T1000 (cell line): ENCODE measurements at places on chromosomes 11 and 22.

- no peak for DNase-seq
Measured at GRCh38 chr22:17719911-17720310, 54.4 kb downstream of the BID start.

- DNase-seq, result no peak
Measured at GRCh38 chr22:50641696-50642607, 14.0 kb upstream of the ARSA start.

DNA sequence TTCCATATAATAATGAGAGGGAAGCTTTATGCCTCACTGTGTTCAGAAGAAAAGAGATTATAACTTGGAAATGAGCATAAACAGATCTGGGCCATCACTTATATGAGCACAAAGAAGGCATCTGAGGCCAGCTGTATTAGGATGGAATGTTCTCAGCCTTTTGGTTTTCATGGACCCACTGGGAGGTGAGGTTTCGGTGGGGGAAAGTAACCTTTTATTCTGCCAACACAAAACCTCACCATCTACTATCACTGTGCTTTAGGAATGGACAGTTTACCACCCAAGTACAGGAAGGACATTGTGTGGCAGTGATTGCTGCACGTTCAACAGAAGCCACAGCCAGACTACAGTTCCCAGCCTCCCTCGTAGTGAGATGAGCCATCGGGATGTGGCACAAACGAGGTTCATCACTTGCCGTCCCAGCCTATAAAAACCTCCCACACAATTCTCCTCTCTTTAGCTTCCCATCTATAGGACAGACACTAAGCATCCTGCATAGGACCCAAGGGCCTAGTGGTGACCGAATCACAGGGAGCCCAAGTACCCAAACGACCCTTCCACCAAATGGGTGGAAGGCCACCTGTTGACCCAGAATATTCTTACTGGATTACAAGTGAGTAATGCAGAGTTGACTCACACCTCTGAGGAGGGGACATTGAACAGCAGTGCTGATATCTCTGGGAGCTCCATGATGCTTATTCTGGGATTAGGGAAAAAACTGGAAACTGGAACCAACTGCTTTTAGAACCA, 121.5 kb upstream of the RAG2 start:
- DNase-seq, result no peak

- no peak for DNase-seq
Measured at GRCh38 chr11:126477535-126478305, 122.2 kb downstream of the ST3GAL4 start.

DNA sequence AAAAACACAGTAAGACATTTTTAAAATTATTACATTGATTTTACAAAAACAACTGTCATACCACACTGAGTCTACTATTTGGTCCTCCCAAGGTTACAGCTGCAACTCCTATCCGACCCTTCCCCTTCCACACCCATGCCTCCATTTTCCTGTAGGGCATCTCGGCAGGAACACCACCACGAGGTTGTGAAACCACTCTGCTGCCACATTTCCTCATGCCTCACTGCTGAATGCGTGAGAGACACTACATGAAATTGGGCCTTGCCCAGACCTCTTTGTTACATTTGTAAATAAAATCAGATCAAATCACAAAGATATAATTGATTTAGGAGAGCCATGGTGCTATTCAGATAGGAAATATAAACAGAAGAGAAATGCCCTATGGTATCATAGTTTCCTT, 2.0 kb downstream of the ARHGAP32 start:
- DNase-seq, result no peak

DNA sequence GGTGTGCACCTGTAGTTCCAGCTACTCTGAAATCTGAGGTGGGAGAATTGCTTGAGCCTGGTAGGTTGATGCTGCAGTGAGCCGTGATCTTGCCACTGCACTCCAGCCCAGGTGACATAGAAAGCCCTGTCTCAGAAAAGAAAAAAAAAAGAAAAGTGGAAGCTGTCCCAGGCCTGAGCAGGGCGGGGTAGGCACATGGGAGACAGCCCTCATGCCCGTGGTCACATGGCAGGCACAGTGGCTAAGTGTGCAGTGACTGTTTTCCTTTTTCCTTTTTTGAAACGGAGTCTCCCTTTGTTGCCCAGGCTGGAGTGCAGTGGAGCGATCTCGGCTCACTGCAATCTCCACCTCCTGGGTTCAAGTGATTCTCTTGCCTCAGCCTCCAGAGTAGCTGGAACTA, 7.8 kb downstream of the OTUB1 start:
- DNase-seq, result no peak

DNA sequence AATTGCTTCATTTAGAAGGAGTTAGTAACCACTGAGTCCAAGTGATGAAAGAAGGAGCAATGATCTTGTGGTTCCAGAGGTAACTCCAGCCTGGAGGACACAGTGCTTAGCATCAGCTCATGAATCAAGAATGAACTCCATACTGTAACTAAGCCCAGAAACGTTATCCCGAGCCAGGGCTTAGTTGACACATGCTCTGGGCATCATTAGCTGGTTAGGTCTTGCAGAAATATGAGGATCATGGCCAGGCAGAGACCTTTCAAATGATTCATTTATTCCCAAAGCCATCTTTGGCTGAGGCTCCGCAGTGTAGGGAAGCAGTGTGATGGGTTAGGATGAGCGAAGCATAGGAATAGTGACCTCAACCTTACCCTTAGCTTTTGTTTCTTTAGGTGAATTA, 277.4 kb downstream of the FAM76B start:
- no peak for DNase-seq

GRCh38 chr11:69116671-69117070, 39.1 kb upstream of the SMIM38 start:
- DNase-seq, result no peak

DNA sequence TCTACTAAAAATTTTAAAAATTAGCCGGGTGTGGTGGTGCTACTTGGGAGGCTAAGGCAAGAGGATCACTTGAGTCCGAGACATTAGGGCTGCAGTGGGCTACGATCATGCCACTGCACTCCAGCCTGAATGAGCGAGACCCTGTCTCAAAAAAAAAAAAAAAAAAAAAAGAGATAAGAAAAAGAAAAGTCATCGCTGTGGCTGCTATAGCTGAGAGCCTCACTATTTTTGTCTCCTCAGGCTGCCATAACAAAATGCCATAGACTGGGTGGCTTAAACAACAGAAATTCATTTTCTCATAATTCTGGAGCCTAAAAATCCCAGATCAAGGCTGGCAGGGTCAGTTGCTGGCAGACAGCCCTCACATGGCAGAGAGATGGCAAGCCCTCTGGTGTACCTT, 30.1 kb upstream of the DEPDC7 start:
- DNase-seq, result no peak

DNA sequence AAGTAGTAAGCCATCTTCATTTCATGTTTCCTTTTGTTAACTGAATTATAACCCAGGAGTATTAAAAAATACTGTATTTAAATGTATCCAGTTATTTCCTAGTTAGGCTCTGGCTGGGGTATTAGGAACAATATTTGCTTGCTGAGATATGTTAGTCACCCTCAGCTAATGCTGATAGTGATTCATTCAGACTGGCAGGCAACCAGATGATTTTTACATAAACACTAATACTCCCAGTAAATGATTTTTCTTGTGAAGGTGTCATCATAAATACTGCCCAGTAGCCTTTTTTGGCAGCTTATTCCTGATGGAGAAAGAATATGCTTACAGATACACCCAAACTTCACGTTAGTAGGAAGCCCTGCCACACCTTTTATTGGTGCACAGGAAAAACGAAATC, 8.1 kb downstream of the YWHAH start:
- no peak for DNase-seq

GRCh38 chr11:126115127-126115495, 52.4 kb upstream of the CDON start:
- DNase-seq, result no peak

GRCh38 chr22:39530692-39531331, 1.7 kb downstream of the RPS19BP1 start:
- no peak for DNase-seq

DNA sequence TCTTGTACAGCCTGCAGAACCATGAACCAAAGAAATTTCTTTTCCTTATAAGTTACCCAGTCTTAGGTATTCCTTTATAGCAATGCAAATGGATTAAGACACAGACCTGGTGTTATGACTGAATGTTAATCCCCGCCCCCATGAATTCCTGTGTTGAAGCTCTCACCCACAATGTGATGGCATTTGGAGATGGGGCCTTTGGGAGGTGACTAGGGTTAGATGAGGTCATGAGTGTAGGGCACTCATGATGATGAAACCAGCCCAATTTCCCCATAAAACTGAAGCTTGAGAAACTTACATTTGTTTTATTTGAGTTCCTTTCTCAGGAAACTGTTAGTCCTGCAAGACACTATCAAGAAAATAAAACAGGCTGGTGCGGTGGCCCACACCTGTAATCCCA, 115.8 kb upstream of the THY1 start:
- no peak for DNase-seq

GRCh38 chr11:69201066-69201365, 45.3 kb downstream of the SMIM38 start:
- DNase-seq, result no peak

- DNase-seq, result peak; percentile 26
Measured at GRCh38 chr11:120210626-120211521, at the start of gene OAF. Gene OAF (plus strand): TSS chr11:120211032. CDS start chr11:120211280, 248 bp downstream.

- DNase-seq, result peak; percentile 76
Measured at GRCh38 chr11:86955361-86956120, at the start of gene FZD4. Gene FZD4 (minus strand): TSS chr11:86955395. CDS start chr11:86955085, 310 bp downstream.

GRCh38 chr11:65524741-65525545, at the start of gene SCYL1:
Gene SCYL1 (plus strand): TSS chr11:65525083. CDS start chr11:65525154, 71 bp downstream.
- DNase-seq, result peak; percentile 82
